ENCODE measurements at places on chromosomes 13 and 19. TPM values are rescaled to one million over a fixed set of nuclear protein-coding genes. Genes with fewer than 3 reads are reported as not detected.
A peak's percentile ranks its signal among the peaks of the same experiment; 100 is the strongest.

HCN2 gene
- total RNA-seq = 1.4 TPM

HS6ST3 gene
- 0.59 TPM for total RNA-seq

PEG3 gene
- 4.8 TPM for total RNA-seq

ANGPTL8 gene
- not detected for total RNA-seq

SOHLH2 gene
- 0.20 TPM for total RNA-seq

ZIC2 gene
- total RNA-seq = not detected

ZNF625 gene
- 6.3 TPM for total RNA-seq

DNA sequence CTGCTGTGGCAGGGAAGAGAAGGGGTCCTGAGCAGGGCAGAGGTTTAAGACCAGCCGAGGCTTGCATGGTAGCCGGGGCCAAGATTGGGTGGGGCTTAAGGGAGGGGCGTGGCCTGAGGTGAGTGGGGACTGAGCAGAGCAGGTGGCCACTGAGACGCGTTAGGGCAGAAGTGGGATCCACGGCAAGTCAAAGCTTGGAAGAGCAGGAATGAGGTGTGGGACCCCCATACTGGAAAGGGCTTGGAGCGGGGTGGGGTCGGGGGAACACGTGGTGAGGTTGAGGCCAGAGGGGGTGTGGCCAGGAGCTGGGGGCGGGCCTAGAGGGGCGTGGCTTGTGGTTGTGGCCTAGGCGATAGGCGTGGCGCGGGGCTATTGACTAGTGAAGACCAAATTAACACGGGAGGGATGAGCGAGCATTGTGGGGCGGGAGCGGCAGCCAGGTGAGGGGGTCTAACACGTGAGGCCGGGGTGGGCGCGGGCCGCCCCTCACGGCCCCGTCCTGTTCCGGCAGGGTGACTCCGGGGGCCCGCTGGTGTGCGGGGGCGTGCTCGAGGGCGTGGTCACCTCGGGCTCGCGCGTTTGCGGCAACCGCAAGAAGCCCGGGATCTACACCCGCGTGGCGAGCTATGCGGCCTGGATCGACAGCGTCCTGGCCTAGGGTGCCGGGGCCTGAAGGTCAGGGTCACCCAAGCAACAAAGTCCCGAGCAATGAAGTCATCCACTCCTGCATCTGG lies 3.3 kb downstream of the CFD start:
- H3K4me1 ChIP-seq = no peaks in the 10 kb centered on the region
- H3K27me3 ChIP-seq = no peaks in the 10 kb centered on the region
- H3K4me3 ChIP-seq = no peak overlapping the region

DNA sequence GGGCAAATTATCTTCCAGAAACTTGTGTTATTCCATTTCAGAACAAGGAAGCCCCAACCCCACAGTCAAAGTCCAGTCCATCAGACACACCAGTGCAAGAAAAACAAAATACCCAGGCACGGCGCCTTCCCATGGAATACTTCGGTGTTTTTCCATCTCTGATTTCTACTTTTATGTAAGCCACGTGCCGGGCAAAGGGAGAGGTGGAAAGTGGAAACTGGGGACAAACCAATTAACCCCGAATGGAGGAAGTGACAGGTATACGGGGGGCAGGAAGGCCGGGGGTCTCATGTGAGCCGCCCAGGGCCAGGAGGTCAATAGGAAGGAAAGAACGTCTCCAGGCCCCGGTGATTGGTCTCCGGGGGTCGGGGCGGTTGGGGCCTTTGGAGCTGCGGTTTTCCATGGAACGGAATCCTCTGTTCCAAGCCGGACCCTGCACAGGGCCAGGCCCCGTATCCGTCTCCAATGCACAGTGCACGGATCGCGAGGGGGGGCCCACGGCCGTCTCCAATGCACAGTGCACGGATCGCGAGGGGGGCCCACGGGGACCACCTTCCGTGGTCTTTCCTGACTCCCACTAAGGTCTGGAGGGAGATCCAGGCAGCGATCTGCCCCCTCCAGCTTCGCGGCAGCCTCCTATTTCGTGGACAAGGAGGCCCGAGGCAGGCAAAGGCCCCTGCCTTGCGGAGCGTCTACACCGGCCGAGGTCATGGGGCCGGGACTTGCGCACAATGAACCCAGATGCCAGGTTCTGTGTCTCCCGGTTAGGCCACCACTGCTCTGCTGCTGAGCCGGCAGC lies 79.7 kb downstream of the GADD45B start:
- H3K4me1 ChIP-seq = peaks cover 16% of the 10 kb centered on the region
- no peak for DNase-seq
- H3K27ac ChIP-seq = no peak overlapping the region
- H3K36me3 ChIP-seq = no peaks in the 10 kb centered on the region
- no peak overlapping the region for H3K4me3 ChIP-seq

GRCh38 chr13:49667773-49668172 lies 23.5 kb downstream of the EBPL start:
- no peaks in the 10 kb centered on the region for H3K27me3 ChIP-seq
- no peaks in the 10 kb centered on the region for H3K4me1 ChIP-seq
- H3K27ac ChIP-seq = no peak overlapping the region
- no peak overlapping the region for H3K4me3 ChIP-seq

DNA sequence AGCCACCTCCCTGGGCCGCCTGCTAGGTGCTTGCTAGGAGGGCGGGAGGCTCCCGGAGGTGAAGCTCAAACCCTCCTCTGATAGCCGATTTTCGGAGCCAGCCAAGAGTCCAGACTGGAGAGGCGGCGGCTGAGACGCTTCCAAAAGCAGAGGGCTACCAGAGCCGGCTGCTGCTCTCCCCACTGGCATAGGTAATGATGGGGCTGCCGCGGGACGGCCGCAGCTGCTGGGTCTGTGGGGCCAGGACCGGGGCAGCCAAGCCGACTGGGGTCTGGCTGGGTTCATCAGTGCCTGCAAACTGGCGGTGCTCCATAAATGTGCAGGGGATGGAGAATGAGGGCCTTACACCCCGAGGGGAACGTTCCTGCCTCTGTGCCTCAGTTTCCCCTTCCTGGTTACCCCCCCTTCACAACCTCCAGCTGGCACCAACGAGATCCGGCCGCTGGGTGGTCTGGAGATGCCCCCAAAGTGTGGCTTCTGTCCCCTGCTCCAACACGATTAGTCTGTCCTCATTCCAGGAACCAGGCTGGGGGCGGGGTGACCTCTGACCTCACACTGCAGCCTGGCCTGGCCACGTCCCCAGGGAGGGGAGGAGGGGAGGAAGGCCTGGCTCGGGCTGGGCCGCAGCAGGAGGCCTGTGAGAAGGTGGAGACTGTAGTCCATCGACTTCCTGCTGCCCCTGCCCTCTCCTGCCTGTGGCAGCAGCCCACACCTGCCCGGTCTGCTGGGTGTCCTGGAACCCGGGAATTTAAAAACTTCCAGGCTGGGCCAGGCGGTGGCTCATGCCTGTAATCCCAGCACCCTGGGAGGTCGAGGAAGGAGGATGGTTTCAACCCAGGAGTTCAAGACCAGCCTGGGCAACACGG lies 3.8 kb upstream of the WDR18 start:
- no peaks in the 10 kb centered on the region for H3K36me3 ChIP-seq
- no peaks in the 10 kb centered on the region for H3K27me3 ChIP-seq
- H3K4me1 ChIP-seq = peaks cover 25% of the 10 kb centered on the region

- no peak overlapping the region for H3K4me3 ChIP-seq
- H3K27ac ChIP-seq = no peak overlapping the region
- no peaks in the 10 kb centered on the region for H3K36me3 ChIP-seq
Measured at GRCh38 chr13:113650275-113650674, 7.7 kb downstream of the ATP4B start.

GRCh38 chr19:51456541-51457290 lies 1.5 kb downstream of the SIGLEC8 start:
- H3K27ac ChIP-seq = no peak overlapping the region
- no peak overlapping the region for H3K4me3 ChIP-seq
- no peaks in the 10 kb centered on the region for H3K4me1 ChIP-seq
- no peaks in the 10 kb centered on the region for H3K36me3 ChIP-seq
- no peak for DNase-seq

- H3K27me3 ChIP-seq = no peaks in the 10 kb centered on the region
- H3K27ac ChIP-seq = no peak overlapping the region
Measured at GRCh38 chr19:29800100-29800825, 11.5 kb upstream of the CCNE1 start.

- H3K4me1 ChIP-seq = no peaks in the 10 kb centered on the region
- no peak overlapping the region for H3K27ac ChIP-seq
- peaks cover 30% of the 10 kb centered on the region for H3K27me3 ChIP-seq
Measured at GRCh38 chr19:47417107-47417745, 2.1 kb downstream of the MEIS3 start.

DNA sequence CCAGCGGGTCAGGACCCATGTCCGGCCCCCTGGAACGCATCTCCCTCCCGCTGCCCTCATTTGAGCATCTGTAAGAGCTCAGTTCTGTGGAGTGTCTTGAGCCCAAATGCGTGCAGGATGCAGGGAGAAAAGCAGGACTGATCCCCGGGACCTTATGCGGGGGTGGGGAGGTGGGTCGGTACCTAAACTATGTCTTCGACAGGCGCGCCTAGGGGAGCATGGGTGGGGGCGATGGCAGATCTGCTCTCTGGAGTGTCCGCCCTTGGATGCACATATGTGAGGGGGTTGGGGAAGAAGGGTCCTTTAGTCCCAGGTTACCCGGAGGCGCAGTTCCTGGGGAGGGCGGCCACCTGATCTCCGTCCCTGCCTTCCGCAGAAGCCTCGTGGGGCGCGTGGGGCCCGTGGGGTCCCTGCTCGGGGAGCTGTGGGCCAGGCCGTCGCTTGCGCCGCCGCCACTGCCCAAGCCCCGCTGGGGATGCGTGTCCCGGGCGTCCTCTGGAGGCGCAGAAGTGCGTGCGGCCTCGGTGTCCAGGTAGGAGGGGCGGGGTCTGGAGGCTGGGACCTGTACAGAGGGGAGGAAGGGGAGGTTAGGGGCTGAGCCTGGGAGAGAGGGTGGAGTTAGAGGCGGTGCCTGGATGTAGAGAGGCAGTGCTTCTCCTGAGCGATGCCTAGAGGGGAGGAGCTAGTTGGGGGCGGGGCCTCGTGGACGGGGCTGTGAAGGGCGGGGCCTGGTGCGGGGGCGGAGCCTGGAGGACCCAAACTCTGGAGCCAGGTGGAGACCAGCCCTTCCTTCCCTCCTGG lies 2.9 kb downstream of the CILP2 start:
- no peak for DNase-seq
- H3K27ac ChIP-seq = no peak overlapping the region
- H3K27me3 ChIP-seq = peaks cover 19% of the 10 kb centered on the region
- H3K36me3 ChIP-seq = no peaks in the 10 kb centered on the region
- H3K4me1 ChIP-seq = no peaks in the 10 kb centered on the region

- no peak for DNase-seq
- H3K36me3 ChIP-seq = no peaks in the 10 kb centered on the region
- H3K4me1 ChIP-seq = no peaks in the 10 kb centered on the region
Measured at GRCh38 chr13:31089649-31090048, 72.1 kb downstream of the HSPH1 start.

- H3K4me3 ChIP-seq = no peak overlapping the region
- no peaks in the 10 kb centered on the region for H3K27me3 ChIP-seq
- DNase-seq = no peak
- no peak overlapping the region for H3K27ac ChIP-seq
- H3K36me3 ChIP-seq = no peaks in the 10 kb centered on the region
- peaks cover 24% of the 10 kb centered on the region for H3K4me1 ChIP-seq
Measured at GRCh38 chr19:58379246-58379645, 1.6 kb downstream of the ZNF837 start.

DNA sequence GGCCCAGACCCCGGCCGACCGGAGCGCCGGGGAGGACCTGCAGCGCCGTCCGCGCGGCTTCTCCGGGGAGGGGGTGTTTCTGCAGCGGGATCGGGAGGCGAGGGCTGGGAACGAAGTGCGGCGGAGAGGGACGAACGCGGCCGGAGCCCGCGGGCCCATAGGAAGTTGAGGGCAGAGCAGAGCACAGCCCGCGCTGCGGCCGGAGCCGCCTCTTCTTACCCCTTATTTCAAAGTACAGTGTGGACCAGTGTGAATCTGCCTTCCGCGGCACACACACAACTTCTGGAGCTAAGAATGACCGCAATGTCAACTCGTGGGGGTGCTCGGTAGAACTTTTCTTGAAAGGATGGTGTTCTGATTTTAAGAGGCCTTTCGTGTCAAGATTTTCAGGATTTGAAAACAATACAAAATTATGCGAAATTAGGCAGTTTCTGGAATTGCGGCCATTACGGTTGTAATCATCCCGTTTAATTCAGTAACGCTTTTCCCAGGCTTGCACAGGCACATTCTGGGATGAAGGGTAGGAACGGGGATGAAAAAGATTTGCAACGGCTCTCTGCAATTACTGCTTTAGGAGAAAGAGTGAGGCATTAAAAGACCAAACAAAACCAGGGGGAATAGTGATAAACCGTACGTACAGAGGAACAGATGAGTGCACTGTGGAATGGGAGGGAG lies 821 bp downstream of the TDRD3 start:
- no peaks in the 10 kb centered on the region for H3K36me3 ChIP-seq
- peak overlapping the region; percentile 78 for H3K4me3 ChIP-seq
- peak; percentile 69 for DNase-seq
- H3K27me3 ChIP-seq = no peaks in the 10 kb centered on the region
- peak overlapping the region; percentile 98 for H3K27ac ChIP-seq

GRCh38 chr13:48110132-48110868 lies 15.4 kb upstream of the MED4 start:
- H3K27me3 ChIP-seq = no peaks in the 10 kb centered on the region
- H3K27ac ChIP-seq = peak overlapping the region; percentile 60
- no peak overlapping the region for H3K4me3 ChIP-seq
- DNase-seq = no peak

DNA sequence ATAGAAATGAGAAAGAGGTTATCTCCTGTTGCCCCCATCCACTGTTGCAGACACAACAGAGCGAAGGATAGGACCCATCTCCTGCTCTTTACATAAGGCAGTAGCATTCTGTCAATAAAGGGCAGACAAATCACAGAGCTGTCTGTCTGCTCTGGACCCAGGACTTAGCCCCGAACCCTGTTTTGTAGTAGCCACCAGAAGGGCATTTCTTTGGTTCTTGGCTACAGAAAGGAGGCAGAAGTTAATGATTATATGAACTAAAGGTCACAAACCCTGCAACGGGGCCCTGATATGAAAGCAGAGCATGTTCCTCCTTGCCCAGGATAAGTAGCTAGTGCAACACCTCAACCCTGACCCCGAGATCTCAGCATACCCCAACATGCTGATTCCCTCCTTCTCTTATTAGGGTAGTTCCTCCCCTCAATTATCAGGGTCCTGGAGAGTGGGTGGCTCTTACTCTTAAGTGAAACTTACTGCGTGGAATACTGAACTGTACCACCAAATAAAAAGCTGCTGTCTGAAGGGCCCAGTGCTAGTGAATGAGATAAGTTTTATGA lies 680.4 kb upstream of the SPRY2 start:
- no peak overlapping the region for H3K27ac ChIP-seq
- no peak for DNase-seq
- H3K4me3 ChIP-seq = no peak overlapping the region

- H3K27ac ChIP-seq = no peak overlapping the region
- no peaks in the 10 kb centered on the region for H3K36me3 ChIP-seq
- no peak overlapping the region for H3K4me3 ChIP-seq
- H3K27me3 ChIP-seq = no peaks in the 10 kb centered on the region
- DNase-seq = no peak
Measured at GRCh38 chr13:86000546-86000945, 201.3 kb upstream of the SLITRK6 start.

Measured in right atrium auricular region (tissue), 2 donors.